ENCODE measurements at places on chromosomes 13 and 19.

- DNase-seq, result no peak
Observed at GRCh38 chr13:32878163-32878562, 138.1 kb upstream of the KL start.

GRCh38 chr19:42023121-42023942, 29.3 kb upstream of the ATP1A3 start:
- peak; percentile 29 for DNase-seq

DNA sequence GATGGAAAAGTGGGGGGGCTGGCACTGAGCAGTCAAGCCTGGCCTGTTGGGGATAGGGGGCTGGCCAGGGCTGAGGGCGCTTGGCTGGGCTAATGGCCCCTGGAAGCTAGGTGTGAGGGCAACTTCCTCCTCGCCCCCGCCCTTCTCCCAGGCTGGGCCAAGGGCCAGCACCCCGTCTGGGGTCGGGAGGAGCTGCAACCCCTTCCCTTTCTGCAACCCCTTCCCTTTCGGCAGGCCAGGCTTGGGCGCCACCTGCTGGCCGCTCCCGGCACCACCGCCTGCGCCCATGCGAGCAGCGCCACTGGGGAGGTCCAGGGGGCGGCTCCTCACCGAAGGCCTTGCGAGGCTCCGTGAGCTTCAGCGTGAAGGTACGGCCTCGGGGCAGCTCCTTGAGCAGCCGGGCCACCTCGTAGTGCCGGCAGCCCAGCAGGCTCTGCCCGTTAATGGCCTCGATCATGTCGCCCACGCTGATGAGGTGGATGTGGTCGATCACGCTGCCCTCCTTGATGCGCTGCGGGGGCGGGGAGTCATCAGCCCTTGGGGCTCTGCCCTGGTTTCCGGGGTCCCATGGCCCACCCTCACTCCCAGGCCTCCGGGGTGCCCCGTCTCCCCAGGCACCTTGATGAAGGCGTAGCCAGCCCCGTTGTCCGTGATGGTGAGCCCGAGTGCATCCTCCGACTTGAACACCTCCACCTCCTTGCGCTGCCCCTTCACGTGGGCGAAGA, 5.0 kb upstream of the PTGER1 start:
- peak; percentile 78 for DNase-seq

DNA sequence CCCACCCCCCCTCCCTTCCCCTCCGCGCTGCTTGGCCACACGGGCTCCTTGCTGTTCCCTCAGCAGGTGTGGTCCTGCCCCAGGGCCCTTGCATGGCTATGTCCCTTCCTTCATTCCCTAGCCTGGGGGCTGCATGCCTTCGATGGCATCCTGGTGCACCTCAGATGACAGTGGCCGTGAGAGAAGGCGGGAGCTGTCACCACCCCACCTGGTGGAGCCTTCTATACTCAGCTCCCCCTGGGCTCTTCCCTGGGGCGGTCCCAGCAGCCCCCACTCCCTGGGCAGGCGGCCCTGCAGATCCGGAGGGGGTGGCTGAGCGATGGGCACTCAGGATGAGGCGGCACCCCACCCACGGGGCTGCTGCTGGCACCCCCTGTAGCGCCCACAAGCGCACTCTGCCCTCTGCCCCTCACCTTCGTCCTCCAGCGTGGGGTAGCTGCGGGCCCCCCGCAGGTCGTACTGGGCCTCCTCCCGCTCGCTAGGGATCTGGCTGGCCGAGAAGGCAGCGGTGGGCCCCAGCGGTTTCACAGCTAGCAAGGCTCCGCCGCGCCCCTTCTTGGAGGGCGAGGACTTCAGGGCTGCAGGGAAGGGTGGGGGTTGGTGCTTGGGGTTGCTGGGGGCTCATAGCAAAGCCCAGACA, 17.2 kb upstream of the CACTIN start:
- no peak for DNase-seq

- no peak for DNase-seq
Observed at GRCh38 chr19:5179256-5179655, 161.4 kb downstream of the PTPRS start.

DNA sequence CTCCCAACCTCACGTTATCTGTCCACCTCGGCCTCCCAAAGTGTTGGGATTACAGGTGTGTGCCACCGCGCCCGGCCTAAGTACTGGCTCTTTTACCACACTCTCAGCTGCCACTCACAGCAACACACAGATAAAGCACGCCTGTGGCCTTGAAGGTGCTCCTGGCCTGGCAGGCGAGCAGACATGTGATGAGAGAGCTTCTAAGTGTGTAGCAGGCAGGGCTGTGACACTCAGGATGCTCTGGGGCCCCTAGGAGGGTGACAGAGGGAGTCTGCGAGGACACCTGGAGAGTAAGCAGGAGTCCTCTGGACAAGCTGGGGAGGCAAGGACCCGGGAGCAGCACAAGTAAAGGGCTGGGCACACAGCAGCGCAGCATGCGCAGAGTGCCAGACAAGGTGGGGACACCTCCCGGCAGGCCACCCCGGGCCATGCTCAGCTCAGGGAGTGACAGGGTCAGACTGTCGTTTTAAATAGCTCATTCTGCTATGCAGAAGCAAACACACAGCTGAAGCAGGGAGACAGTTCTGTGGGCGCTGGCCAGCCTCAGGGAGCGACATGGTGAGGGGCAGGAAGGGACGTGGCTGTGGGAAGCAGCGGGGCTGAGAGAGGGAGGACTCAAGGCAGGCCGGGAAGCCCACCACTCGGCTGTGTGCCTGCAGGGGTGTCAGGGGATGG, 26.5 kb downstream of the MED26 start:
- no peak for DNase-seq

DNA sequence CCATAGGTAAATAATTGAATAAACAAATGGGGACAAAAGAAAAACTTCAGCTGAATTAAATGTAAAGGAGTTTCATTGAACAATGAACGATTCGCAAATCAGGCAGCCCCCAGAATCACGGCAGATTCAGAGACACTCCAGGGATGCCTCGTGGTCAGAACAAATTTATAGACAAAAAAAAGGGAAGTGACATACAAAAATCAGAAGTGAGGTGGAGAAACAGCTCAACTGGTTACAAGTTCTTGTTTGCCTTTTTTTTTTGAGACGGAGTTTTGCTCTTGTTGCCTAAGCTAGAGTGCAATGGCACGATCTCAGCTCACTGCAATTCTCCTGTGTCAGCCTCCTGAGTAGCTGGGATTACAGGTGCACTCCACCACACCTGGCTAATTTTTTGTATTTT, 5.7 kb downstream of the ZNF566 start:
- no peak for DNase-seq

DNA sequence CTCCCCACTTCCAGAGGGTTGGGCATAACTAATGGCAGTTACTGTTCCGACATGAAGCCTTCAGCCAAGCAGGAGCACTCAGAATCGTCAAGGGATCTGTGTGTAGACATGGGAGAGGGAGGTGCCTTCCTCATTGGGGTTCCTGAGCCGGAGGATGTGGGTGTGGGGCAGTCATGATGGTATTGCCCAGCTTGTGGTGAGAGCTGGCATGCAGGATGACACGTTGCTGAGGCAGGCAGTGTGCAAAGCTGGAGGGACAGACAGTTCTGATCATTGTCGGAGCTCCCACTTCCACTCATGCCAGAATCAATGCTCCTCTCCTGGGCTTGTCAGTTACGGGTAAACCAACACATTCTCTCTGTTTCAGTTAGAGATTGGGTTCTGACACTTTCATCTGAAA, 83.9 kb upstream of the TSC22D1 start:
- no peak for DNase-seq

DNA sequence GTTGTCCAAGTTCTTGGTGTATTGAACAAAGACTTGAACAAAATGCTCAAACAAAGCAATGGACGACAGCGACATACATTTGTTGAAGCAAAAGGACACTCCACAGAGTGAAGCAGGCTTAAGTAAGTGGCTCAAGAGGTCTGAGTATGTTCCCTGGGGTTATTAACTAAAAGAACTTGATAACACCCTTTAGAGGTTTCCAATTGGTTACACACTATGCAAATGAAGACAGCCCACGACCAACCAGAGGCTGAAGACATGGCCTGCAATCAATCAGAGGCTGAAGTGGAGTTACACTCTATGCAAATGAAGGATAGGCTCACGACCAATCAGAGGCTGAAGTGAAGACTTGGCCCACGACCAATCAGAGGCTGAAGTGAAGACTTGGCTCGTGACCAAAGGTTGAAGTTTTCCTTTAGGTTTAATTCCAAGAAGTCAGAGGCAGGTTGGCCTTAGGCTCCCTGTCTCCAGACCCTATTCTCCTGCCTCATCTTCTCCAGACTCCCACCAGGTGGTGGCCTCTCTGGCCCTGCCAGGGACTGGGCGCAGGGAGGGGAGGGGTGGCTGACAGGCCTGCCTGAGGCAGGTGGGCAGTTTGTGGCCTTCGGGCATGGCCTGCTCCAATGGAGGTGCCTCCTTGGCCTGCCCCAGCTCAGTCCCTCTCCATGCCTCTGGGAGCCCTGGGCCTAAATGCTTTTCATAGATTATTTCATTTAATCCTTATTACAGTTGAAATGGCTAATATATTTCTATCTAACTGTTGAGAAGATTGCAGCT, 38.1 kb downstream of the CCDC169 start:
- DNase-seq, result no peak

DNA sequence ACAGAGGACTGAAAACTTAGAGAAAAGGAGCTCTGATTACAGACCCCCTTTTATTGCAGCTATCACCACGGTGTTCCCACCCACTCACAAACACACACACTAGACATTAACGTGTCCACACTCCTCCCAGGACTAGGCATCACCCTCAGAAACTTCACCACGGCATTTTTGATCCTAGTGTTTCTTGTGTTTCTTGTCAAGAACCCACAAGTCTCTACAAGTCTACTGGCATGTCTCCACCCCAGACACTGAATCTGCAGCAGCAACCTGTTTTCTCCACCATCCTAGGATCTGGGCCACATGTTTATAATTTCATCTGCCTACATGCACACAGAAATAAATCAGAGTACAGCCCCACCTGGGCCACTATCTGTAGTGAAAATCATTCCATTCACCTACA, 4.3 kb downstream of the ZNF486 start:
- no peak for DNase-seq

GRCh38 chr19:35512831-35513627, 420 bp downstream of the DMKN start:
- no peak for DNase-seq

GRCh38 chr19:49212016-49212701, 54.6 kb downstream of the TRPM4 start:
- DNase-seq, result no peak

DNA sequence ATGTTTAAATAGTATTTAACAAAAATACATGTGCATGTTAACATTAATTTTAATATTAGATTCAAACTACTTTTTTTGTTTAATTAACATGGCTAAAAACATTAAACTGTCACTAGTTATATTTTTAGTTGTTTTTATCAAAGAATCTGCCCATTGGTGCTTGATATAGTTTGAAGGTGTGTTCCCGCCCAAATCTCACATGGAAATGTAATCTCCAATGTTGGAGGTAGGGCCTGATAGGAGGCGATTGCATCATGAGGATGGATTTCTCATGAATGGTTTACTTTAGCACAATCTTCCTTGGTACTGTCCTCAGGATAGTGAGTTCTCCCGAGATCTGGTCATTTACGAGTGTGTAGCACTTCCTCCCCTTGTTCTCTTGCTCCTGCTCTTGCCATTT, 2459.4 kb downstream of the PCDH9 start:
- DNase-seq, result no peak

- no peak for DNase-seq
Observed at GRCh38 chr19:22945560-22945959, 57.4 kb downstream of the ZNF728 start.

- peak; percentile 76 for DNase-seq
Observed at GRCh38 chr19:48812094-48812929, 1.5 kb upstream of the BCAT2 start.

- DNase-seq, result no peak
Observed at GRCh38 chr13:43558939-43559338, 227.8 kb downstream of the ENOX1 start.

DNA sequence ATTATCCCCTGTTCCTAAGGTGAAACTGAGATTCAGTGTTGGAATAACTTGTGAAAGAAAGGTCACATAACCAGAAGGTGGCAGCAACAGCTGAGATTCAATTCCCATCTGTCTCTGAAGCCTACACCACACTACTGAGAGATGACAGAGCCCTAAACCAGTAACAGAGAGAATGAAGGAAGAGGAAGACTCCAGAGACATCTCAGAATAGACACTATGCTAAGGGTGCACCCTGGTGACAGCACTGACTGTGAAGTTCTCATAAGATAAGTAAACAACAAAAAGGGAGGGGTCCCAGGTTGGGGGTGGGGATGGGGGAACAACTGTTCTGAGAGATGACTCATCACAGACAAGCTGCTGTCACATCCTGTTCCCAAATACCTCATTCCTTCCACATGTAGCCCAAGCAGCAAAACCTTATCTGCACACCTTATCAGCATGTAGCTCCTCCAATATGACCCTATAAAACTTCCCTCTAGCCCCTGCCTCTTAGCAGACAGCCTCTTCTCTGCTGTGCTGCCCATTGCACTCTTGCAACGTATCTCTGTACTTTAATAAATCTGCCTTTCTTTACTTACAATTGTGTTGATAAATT, 46.5 kb downstream of the UTP14C start:
- peak; percentile 12 for DNase-seq

GRCh38 chr19:48731452-48731851, 9.0 kb downstream of the RASIP1 start:
- no peak for DNase-seq

DNA sequence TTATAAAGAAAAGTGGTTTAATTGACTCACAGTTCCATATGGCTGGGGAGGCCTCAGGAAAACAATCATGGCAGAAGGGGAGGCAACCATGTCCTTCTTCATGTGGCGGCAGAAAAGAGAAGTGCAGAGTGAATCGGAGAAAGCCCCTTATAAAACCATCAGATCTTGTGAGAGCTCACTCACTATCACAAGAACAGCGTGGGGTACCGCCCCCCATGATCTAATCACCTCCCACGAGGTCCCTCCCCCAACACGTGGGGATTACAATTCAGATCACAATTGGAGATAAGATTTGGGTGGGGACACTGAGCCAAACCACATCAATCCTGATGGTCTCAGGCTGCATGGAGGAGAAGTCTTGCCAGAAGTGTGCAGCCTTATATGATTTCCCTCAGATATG, 26.0 kb downstream of the TM9SF2 start:
- DNase-seq, result no peak

DNA sequence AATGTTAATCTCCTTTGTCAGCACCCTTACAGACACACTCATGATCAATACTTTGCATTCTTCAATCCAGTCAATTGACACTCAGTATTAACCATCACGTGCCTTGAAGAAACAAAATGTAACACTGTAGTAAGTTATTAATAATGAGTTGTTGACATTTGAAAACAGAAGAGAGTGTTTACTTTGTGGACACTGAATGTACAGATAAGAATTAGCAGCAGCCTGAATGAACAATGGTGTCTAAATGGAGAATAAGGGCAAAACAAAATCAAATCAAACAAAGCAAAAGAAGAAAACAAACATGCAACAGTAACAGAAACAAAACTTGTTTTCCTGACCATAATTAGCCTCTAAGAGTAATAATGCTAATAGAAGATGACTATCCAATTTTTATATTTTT, 1191.1 kb upstream of the MIR17HG start:
- DNase-seq, result no peak

- no peak for DNase-seq
Observed at GRCh38 chr13:63107179-63107943, 1691.7 kb upstream of the PCDH20 start.

GRCh38 chr13:24624363-24624762, 55.8 kb upstream of the ATP12A start:
- no peak for DNase-seq

- no peak for DNase-seq
Observed at GRCh38 chr13:76556627-76557026, 329.6 kb downstream of the KCTD12 start.

GRCh38 chr19:3045191-3045590, 16.1 kb upstream of the TLE2 start:
- DNase-seq, result no peak

Measured in stimulated activated CD4-positive, alpha-beta T cell treated with anti-CD3 and anti-CD28 coated beads, Interleukin-2, amount 100 ng/mL, for 24 hours (primary cell).